ENCODE measurements at places on chromosomes 16 and 17.

- DNase-seq: no peak
These were observed 67.9 kb upstream of the HAS3 start for GRCh38 chr16:69037373-69038160.

DNA sequence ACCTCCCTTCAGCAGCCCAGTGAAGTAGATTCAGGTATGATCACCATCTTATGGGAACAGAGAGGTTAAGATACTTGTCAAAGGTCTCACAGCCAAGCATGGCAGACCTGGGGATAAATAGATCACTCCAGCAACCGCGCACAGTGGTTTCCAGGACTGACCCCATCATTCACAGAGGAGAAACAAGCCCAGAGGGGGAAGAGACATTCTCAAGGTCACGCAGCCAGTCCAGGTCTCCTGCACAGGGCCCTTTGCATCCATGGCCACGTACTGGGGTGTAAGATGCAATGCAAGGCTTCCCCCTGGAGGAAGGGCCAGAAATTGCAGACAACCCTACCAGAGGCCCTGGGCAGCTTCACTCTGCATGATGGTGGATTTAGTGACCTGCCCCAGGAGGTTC, 19.9 kb downstream of the TLE7 start:
- peak; percentile 42 for DNase-seq

GRCh38 chr16:28990375-28991040, 5.7 kb downstream of the LAT start:
- DNase-seq: no peak

DNA sequence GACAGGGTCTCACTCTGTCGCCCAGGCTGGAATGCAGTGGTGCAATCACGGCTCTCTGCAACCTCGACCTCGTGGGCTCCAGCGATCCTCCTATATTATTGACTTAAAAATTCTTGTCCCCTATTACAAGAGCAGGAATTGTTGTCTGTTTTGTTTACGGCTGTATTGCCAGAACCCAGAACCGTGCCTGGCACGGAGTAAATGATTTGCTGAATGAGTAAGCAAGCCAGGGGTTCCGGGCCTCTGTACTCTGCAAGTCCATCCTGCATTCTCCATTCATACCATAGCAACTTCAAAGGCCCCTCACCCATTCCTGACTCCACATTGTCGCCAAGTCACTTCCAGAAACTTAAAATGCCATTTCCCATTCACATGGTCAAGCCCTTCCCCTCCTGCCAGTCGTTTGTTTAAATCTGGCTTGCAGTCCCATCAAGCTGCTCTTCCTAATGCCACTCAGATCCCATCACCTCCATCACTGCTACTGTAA, 6.9 kb downstream of the ADCY9 start:
- no peak for DNase-seq

DNA sequence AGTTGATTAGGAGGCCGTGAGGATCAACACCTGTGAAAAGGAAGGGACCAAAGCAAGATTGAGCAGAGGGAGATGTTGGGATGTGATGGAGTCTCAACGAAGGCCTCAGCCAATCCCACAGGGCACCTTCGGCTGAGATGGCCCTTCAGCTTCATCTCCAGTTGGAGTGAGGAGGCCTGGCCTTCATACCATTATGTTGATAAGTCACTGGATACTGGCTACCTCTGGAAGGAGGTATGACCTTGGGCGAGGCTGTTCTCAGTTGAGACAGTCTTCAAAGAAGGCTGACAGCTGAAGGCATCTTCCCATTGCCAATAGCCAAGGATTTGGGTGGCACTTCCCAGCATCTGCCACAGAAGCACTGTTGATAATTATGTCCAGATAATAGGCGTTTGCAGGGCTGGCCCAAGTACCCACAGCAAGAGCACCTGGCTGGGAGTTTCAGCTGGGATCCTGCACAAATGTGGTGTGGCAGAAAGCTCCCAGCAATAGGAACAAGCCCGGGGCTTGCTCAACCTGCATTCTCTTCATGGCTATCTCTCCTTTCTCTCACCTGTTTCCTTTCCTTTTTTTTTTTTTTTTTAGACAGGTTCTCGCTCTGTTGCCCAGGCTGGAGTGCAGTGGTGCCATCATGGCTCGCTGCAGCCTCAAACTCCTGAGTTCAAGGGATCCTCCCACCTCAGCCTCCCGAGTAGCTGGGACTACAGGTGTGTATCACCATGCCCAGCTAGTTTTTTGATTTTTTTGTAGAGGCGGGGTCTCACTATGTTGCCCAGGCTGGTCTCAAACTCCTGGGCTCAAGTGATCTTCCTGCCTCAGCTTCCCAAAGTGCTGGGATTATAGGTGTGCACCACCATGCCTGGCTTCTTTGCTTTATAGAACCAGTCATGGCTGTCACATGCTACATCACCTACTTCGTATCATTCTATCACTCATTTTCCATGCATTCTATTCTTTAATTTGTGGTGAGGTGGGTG, 18.2 kb upstream of the MAP3K14 start:
- DNase-seq: peak; percentile 82

DNA sequence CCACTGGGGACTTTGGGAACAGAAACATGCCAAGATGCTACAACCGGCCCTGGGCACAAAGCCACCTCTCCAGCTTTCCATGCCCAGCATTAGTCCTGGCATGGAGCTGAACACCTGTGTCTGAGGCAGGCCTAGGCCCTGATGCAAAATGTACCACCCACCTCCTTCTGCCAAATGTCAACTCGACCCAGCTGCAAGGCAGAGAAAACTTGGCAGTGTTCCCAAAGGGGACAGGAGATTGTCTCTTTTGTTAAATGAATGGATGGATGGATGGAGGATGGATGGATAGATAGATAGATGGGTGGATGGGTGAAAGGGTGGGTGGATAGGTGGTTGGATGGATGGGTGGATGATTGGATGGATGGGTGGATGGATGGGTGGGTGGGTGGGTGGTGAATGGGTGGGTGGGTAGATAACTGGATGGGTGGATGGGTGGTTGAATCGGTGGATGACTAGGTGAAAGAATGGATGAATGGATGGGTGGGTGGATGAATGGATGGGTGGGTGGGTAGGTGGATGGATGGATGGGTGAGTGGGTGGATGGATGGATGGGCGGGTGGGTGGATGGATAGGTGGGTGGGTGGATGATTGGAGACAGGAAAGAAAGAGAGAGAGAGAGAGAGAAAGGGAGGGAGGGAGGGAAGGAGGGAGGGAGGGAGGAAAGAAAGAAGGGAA, 73.4 kb upstream of the TNRC6C start:
- peak; percentile 55 for DNase-seq

DNA sequence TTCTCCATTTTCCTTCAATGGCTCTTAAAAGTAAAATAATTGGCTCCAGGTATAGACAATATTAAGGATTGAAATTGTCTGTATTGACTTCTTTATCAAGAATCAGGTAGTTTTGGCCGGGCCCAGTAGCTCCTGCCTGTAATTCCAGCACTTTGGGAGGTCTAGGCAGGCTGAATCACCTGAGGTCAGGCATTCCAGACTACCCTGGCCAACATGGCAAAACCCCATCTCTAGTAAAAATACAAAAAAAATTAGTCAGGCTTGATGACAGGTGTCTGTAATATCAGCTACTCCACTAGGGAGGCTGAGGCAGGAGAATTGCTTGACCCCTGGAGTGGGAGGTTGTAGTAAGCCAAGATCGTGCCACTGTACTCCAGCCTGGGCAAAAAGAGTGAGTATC, 1008.5 kb upstream of the EEF2KMT start:
- DNase-seq: no peak

GRCh38 chr17:20156196-20157000, 147.2 kb downstream of the SPECC1 start:
- DNase-seq: peak; percentile 67

GRCh38 chr17:80195671-80196529, 24.2 kb downstream of the SGSH start:
- DNase-seq: no peak

GRCh38 chr17:14875557-14876412, 389.3 kb downstream of the PMP22 start:
- no peak for DNase-seq

DNA sequence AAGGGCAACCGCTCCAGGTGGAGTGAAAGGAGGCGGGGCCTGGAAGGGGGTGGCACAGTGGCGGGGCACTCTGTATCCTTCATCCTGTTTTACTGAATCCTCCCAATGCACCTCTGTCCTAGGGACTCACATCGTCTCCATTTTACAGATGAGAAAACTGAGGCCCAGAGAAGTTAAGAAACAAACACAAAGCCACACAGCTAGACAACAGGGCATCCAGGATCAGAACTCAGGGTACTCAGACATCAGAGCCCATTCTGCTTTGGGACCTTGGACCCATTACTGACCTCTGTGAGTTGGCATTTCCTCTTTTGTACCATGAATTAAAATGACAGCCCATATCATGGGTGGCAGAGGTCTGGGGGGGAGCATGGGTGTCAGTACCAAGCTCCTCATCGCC, 129.2 kb downstream of the CPPED1 start:
- DNase-seq: no peak

- DNase-seq: peak; percentile 9
These were observed 338.9 kb downstream of the CA10 start for GRCh38 chr17:51819341-51820219.

DNA sequence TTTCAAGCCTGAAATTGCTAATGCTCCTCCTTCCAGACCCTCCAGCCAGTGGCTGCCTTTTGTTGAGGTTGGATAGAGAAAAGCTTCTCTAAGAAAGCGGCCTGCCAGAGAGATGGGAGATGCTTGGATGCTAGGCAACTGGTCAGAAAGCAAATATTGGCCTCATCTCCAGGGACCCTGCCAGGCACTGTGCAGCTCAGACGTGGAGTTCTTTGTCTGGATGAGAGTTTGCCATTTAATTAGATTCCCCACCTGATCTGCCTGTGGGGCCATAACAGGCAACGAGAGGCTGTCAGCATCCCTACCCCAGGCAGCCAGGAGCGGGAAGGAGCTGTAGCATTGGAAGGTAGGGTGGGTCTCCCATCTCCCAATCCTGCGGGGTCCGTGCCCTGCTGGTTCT, 52.7 kb downstream of the ASIC2 start:
- DNase-seq: no peak

- DNase-seq: no peak
These were observed 7.1 kb downstream of the TEKT3 start for GRCh38 chr17:15334266-15334665.

DNA sequence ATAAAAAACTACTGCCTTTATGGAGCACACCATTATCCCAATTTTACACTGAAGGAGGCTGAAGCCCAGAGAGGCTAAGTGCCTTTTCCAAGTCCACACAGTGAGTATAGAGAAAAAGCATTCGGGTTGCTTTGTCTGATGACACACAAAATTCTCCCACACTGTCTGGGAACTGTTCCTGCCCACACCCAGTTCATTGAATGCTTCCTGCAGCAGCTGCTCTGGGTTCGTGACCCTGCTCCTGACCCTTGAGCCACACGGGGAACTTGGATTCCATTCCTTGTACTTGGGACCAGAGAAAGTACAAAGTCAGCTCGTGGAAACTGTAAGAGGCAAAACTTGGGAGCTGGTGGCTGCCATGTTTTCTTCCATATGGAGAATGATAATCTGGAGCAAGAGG, 57.9 kb downstream of the AKAP1 start:
- no peak for DNase-seq

DNA sequence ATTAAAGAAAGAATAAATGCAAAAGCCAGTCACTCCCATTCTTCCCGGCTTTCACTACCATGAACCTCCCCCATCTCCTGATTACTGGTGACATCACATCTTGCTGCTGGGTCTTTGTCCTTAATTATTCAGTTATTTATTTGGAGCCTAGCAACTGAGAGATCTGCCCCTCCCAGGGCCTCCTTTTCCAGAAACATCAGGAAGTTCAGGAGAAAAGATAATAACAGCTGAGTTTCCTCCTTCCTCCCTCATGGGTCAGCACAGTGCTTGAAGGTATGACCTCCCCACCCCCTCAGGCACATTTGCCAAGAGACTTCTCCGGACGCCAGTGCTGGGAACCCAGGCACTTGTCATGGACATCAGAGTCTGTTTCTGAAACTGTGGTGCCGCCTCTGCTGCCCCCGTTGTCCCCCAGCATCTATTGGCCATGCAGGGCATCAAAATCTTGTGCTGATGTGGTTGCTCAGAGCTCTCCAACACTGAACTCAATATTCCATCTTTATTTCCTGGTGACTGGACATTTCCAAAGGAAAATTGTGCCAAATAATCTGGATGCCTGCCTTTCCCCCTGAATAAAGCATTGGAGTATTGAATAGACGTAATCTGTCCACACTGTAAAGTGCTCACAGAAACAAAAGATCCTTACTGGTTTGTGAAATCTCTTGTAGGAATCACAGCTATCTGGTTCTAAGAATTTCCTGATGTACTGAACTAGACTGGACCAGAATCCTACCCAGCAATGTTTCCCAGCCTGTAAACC, 71.8 kb downstream of the ZNF18 start:
- no peak for DNase-seq

DNA sequence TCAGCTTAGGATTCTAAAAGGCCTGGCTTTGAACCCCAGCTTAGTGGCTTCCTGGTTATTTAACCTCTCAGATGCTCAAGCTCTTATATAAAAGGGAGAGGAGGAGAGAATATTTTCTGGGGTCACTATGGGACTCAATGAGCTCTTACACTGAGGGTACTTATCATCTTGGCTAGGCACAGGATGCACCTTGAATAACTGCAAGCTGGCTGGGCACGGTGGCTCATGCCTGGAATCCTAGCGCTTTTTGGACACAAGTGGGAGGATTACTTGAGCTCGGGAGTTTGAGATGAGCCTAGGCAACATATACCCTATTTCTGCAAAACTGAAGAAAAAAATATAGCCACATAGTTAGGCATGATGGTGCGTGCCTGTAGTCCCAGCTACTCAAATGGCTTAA, 665.3 kb upstream of the RBFOX1 start:
- no peak for DNase-seq

GRCh38 chr17:80790021-80790765, 201.4 kb upstream of the CHMP6 start:
- DNase-seq: no peak

- peak; percentile 54 for DNase-seq
These were observed 1.3 kb downstream of the ARMC5 start for GRCh38 chr16:31460582-31461002.

DNA sequence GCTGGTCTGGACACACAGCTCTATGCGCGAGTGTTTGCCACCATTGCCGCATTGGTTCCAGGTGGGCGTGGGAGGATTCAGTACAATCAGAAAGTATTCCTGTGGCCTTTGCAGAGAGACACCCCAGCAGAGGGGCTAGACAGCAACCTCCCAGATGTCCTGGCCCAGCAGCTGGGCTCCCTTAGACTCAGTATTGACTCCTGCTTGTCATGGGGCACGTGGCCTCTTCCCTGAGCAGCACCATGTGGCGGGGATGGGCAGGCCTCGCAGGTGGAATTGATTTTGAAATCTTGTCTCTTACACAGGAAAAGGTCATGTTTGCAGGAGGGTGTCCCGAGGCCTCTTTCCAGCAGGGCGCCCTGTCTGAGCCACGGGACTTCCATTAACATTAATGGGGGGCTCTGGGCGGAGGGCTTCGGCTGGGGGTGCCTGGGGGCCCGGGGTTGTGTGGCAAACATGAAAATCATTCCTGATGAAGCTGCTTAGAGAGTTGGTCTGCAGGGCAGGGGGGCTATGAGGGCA, 96.4 kb downstream of the C16orf78 start:
- DNase-seq: peak; percentile 3

GRCh38 chr16:87927195-87927562, 9.2 kb downstream of the CA5A start:
- DNase-seq: peak; percentile 30

GRCh38 chr16:31141489-31142108, 6.1 kb upstream of the PRSS8 start:
- DNase-seq: peak; percentile 78
